Smooth muscle cell of the brain vasculature (primary cell): ENCODE measurements at places on chromosomes 2 and 18.

DNA sequence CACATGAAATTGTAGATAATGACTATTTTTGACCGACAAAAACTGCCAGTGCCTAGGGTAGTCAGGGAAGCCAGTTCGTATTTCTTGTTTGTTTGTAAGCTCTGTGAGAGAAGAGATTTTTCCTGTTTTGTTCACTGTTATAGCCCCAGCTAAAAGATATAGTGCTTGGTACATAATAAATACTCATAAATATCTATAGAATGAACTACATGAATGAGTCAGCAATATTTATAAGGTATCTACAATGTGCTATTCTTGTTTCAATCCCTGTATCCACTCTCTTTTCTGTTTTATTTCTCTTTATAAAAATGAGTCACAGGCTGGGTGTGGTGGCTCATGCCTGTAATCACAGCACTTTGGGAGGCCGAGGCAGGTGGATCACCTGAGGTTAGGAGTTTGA is 275.6 kb upstream of the FANCL start:
- DNase-seq, result no peak

- no peak for DNase-seq
These were observed at the start of gene TNS1 for GRCh38 chr2:218002845-218003180. TNS1 (minus strand) TSS chr2:218002995; CDS start chr2:218002872, 123 bp downstream.

DNA sequence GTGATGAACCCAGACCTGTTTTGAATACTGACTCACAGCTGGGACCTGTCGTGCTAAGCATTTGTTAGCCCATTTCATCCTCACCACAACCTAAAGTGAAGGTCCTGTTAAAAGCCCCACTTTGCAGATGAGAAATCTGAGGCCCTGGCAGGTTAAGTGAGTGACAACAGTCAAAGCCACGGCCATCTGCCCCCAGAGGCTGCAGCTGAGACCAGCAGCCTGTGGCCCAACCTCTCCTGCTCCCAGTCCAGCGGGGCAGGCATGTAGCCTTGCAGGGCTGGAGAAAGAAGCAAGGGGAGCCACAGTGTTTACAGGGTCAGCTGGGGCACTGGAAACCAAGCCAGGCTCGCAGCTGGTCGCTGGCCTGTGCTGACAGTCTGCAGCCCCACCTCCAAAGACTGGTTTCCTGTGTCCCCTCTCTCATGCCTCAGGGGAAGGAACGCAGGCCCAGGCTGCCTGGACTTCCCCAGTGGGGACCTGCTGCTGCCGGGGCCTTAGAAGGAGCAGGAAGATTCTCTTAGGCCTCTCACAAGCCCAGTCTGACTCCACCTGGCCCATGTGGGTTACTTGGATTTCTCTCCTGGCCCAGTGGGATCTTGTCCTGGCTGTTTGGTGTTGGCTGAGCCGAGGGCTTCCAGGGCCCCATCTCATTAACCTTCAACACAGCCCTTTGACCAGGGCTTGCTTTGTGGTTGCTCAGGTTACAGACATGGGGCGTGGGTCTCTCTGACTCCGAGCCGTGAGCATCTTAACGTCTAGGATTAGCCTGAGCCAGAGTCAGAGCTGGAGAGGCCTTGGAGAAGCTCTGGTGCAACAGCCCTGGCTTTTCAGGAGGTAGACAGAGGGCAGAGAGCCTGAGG is 1.7 kb downstream of the INPP5D start:
- DNase-seq, result no peak

DNA sequence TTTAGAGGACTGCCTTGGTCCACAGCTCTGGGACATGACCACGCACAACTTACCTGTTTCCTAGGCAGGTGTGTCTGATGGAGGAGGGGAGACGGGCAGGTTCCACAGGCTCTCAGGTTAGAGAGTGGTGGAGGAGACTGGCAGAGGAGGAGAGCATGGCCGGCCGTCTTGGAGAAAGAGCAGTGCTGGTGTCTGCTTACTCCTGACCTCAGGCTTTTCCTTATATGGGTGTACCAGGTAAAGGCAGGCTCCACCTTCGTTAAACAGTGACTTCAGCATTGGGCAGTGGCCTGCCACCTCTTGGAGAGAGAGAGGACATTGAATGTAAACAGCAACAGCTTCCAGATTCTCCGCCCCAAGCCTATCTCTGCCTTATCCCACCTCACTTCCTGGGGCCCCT is at the start of gene CAPN13:
Gene CAPN13 (minus strand): TSS at position 198 of the 400 bp plus-strand sequence. CDS start 20,121 bp downstream, outside the sequence.
- no peak for DNase-seq

- DNase-seq, result peak; percentile 40
These were observed 4.2 kb upstream of the POU3F3 start for GRCh38 chr2:104849618-104850141.

DNA sequence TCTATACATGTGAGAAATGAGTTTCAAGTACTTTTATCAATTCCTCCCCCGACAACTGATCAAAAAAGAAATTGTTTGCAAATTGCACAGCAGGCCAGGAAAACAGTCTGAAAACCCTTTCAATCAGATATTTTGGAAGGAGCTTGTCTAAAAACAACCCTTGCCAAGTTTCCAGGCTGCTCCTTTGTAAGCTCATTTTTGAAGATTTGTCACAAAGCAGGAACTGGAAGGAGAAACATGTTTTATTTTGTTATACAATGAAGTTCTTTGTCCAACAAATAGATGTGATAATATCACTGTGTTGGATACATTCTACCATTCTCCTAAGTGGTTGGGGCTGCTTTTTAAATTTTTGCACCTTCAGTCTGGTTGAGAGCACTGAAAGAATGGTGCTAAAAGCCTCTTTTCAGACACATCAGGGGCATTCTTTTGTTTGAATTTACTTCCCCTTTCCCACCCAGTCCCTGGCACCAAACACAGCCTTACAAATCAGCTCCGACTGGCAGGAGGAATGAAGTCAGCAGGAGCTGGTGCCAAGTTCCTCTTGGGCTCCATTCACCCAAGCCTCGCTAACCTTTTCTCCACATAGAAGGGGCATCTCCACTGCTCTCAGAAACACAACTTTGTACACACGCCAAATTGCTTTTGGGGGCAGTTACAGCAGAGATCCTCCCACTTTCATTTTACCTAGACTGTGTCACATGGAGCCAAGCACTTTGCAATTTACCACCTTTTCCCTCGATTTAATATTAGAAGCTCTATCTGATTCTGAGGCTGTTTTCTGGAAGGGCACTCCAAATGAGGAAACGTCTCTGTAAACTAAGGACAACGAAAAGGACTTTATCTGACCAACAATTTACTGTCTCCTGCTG is 88.0 kb downstream of the C1D start:
- DNase-seq, result no peak

- DNase-seq, result no peak
These were observed at the start of gene TUBB6 for GRCh38 chr18:12307701-12308385. TUBB6 (plus strand) TSS chr18:12308241; CDS start chr18:12308293, 52 bp downstream.

- DNase-seq, result no peak
These were observed 27.7 kb upstream of the SEMA4C start for GRCh38 chr2:96897491-96898134.

- DNase-seq, result no peak
These were observed 218.1 kb downstream of the ZNF521 start for GRCh38 chr18:25133879-25134278.

DNA sequence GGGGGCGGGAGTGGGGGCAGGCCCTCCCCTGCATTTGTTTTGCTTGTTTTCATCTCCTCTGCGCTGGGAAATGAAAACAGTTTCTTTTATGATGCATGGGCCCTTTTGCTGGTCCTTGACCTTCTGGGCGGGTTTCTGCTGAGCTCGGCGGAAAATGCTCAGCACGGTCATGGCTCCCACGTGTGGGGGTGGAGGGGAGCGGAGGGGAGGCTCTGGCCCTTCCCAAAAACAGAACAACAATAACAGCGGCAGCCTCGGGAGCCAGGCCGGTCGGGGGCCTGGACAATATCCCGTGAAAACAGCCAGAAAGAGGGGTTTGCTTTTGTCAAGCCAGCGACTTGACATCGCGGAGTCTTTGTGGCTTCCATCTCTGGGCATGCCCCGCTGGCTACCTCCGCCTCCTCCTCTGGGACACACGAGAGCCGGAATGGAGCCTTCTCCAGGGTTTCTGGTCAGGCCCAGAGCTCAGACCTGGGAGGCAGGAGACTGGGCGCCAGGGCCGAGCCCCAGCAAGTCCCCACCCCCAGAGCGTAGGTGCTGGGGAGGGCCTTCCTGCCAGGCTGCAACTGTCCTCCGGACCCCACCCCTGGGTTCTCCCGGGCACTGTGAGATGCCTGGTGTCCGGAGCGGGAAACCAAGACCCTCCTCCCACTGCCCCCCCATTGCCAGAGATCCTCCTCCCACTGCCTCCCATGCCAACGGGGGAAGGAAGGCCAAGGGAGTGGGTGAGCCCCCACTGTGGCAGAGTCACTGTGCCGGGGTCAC is 35.9 kb upstream of the SNED1 start:
- DNase-seq, result peak; percentile 98

DNA sequence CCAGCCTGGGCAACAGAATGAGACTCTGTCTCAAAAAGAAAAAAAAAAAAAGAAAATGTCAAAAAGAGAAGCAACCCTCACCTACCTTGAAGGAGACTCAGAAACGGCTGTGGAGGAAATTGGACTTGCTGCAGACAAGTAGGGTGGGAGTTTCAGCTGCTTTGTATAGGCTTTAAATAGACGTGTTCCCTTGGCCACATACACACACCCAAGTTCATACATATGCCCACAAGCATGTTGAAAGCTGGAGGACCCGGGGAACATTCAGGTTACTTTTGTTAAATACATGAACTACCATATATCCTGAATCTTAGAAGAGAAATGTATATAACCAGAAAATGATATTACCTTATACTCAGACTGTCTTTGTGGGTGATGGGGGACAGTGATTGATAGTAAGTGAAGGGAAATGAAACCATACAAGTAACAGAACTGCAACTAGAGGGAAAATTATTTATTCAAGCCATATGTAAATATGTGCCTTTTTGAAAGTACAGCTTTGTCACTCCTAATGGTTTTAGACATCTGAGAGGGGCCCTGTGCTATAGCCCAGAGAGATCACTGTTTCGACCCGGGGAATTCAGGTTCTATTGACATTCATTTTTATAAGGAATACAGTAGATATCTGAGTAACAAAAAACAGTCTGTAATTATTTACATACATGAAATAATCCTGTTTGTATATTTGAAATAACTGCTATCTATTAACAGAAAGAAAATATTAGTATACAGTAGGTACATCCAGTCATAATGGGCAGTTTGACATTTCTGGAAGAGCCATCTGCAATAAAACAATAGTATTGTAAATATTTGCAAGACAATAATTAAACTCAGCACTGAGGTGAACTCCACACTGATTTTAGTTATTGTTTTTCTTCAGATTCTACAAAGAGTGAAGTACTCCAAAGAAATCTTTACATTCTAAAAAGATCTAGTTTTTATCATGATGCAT is 48.0 kb upstream of the TGIF1 start:
- no peak for DNase-seq

GRCh38 chr2:158443606-158444005 is 12.9 kb downstream of the CCDC148 start:
- no peak for DNase-seq

DNA sequence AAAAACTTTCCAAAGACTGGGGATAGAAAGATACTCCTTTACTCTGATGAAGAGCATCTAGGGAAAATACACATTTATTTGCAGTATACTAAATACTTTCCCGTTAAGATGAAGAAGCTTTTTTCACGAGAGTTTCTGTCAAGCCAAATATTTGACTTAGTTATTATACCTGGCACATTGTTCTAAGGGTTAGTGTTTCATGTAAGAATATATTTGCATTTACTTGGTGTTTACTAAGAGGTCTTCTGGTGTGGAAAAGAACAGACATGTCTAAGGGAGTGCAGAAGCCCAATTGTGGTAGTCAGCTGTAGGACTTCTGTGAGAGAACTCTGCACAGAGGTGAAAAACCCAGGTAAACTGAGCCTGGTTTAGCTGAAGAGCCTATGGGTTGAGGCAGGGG is 457.6 kb upstream of the SOX11 start:
- DNase-seq, result no peak

DNA sequence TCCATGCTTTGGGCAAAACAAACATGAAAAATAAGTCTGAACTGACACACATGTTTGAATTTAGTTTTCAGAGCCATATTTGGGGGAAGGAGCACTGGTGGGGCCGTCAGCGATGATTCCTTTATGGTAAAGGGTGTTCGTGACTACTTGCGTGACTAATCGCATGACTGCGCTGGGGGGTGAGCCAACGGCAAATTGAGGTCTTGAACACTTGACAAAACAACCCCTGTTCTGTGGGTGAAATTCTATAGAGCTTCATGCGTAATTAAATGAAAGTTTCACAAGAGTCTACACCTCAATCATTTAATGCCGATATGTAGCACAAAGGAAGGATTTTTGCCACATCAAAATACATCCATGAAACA is 127.5 kb upstream of the CYP1B1 start:
- no peak for DNase-seq

DNA sequence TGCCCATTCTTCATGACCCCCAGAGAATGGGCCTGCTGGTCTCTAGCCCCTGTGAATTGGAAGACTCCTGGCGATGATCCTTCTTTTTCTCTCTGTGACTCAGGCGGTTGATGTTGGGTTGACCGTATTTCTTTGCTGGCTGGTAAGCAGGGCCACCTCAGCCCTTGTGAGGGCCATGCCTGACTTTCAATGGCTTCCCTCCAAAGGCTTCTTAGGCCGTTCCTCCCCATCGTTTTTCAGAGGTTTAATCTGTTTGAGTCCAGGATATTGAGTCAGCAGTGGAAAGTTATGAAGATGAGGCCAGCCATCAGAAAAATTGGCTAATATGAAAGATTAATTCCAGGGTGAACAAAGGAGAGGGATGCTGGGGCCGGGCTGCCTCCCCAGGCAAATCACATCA is 13.6 kb downstream of the HPCAL1 start:
- no peak for DNase-seq

DNA sequence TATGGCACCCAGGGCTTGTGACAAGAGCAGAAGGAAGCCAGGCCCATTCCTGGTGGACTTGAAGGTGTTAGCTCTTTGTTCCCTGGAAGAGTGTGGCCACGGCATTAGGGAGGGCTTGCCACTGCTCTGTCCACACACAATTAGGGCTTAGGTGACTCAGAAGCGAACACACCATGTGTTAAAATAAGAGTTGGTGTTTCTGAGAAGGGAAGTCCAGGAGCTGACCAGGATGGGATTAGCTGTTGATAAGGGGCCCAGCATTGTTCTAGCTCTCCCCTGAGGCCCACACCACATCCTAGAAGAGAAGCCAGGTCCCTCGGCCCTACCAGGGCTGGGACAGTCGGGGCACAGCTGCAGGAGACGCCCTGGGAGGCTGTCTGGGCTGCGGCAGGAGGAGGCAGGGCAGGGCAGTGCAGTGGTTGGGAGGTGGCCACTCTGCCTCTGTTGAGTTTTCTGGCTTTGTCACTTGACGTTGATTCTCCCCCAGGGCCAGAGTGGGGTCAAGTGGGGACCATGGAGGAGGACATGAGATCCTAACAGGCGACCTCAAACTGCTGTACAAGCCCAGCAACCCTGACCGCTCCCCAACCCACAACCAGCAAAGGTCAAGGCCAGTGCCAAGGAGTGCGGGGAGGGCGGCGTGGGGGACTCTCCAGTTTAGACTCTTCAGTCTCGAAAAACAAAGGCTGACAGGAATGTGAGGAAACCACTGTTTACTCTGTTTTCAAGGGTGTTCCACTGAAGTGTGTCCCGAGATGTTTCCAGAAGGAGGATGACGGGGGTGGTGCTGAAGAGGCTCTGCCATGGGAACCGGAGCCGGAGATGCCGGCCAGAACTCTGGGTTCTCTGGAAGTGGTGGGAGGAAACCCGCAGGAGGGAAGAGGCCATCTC is 16.8 kb downstream of the GNLY start:
- DNase-seq, result no peak

GRCh38 chr2:136085453-136086209 is 32.3 kb downstream of the CXCR4 start:
- no peak for DNase-seq
